ENCODE measurements at places on chromosomes 1 and 21. TPM values are rescaled to one million over a fixed set of nuclear protein-coding genes. Genes with fewer than 3 reads are reported as not detected.

CELA2A gene
- total RNA-seq, result not detected

C1QB gene
- not detected for total RNA-seq

DNA sequence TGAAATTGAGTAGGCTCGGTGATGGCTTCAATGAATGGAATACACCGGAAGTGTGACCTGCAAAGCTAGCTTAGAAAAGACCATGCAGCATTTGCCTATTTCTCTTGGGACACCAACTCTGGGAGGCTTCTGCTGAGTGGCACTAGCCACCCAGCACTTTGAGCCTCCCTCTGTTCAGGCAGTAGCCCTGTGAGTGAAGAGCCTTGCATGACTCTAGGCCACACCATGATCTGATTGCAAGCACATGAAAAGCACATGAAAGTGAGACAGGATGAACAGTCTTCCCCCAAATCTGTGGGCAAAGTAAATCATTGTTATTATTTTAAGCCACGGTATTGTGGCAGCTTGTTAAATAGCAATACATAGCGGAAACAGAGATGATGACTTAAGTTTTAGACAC, 2.8 kb downstream of the CD48 start:
- H3K27ac ChIP-seq, result no peak overlapping the region
- peaks cover 4% of the 10 kb centered on the region for H3K27me3 ChIP-seq
- DNase-seq, result no peak
- no peaks in the 10 kb centered on the region for H3K4me1 ChIP-seq
- no peak overlapping the region for H3K4me3 ChIP-seq

GRCh38 chr1:89629146-89629545, 3.8 kb upstream of the LRRC8C start:
- H3K4me3 ChIP-seq, result no peak overlapping the region
- H3K36me3 ChIP-seq, result no peaks in the 10 kb centered on the region
- H3K27ac ChIP-seq, result no peak overlapping the region
- H3K4me1 ChIP-seq, result peaks cover 6% of the 10 kb centered on the region
- no peak for DNase-seq

- H3K27me3 ChIP-seq, result no peaks in the 10 kb centered on the region
- no peak overlapping the region for H3K4me3 ChIP-seq
- peaks cover 33% of the 10 kb centered on the region for H3K36me3 ChIP-seq
- H3K27ac ChIP-seq, result no peak overlapping the region
- no peaks in the 10 kb centered on the region for H3K4me1 ChIP-seq
Observed at GRCh38 chr1:173742203-173742886, 27.6 kb downstream of the KLHL20 start.

MSH4 gene
- total RNA-seq, result 0.68 TPM

IL10 gene
- not detected for total RNA-seq

CELA2B gene
- total RNA-seq, result not detected

- no peaks in the 10 kb centered on the region for H3K27me3 ChIP-seq
- H3K27ac ChIP-seq, result no peak overlapping the region
- H3K4me3 ChIP-seq, result no peak overlapping the region
- H3K4me1 ChIP-seq, result peaks cover 5% of the 10 kb centered on the region
- no peak for DNase-seq
Observed at GRCh38 chr21:15210235-15210678, 145.5 kb upstream of the NRIP1 start.

HPCAL4 gene
- not detected for total RNA-seq

DNA sequence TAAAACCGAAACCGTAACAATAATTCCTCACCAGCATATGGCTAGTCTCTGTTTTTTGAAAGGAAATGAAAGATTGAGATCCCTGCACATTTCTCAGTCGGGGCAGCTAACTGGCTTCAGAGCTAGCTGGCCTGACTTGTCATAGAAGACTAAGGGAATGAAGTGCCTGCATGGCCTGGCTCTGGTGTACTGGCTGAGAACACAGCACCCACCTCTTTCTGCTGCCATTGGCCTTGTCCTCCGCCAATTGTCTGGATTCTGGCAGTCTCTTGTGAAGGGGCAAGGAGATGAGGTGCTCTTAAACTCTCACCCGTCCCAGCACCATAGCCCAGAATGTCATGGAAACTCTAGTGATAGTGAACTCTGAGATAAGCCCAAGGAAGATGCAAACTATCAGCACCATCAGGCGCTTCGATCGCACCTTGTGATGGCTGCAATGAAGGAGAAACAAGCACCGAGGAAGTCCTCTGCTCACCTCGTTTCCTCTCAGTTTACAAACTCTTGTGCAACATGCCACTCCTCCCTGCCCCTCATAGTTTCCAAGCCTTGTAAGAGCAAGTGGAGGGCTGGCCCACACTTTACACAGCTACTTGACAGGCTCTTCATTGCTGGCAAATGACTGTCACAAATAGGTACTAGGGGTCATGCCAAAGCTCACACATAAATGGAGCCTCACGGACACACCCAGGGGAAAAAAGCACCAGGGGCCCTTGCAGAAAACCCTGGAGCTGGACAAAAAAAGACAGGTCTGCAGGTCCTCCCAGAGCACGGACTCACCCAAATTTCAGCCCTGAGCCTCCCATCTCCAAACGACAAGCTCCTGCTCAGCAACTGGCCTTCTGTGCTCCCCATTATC, 16.4 kb downstream of the INPP5B start:
- no peak overlapping the region for H3K27ac ChIP-seq
- H3K27me3 ChIP-seq, result no peaks in the 10 kb centered on the region
- DNase-seq, result no peak
- H3K4me1 ChIP-seq, result peaks cover 32% of the 10 kb centered on the region
- peak overlapping the region; percentile 82 for H3K4me3 ChIP-seq

RNU1-2 gene
- total RNA-seq, result 2,859 TPM

DNA sequence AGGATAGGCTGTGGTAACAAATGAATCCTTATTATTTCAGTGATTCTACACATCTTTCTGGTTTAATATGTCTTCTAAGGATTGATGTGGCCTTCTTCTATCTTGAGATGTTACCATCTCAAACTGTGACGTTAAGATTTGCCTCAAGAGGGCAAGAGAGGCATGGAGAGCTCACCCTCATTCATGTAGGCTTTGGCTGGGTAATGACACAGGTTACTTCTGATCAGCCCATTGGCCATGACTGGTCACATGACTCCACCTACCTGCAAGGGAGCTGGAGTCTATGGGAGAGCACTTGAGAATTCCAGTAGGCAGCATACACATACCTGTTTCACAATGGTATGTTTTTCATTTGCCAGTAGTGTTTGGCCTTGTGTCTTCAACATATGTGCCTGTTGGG, 30.0 kb downstream of the CACHD1 start:
- H3K4me1 ChIP-seq, result peaks cover 21% of the 10 kb centered on the region
- H3K27me3 ChIP-seq, result peaks cover 5% of the 10 kb centered on the region
- no peak overlapping the region for H3K4me3 ChIP-seq

DNA sequence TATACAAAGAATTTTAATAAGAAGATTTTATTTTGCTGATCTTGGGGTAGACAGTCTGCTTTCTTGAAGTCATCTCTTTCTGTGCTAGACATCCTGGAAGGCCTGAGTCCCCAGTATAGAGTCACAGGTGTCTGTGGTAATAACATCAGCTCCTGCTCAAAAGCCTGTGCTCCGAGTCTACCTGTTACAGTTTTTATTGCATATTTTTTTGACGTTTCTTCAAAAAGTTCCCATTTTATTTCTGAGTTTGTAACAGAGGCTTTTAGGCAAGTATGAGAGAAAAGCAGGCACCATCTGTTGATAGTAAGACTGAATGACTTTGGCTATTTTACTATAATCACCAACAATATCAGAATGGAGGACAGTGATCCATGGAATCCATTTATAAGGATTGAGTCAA, 58.0 kb upstream of the WDR26 start:
- no peak overlapping the region for H3K27ac ChIP-seq
- DNase-seq, result no peak
- no peak overlapping the region for H3K4me3 ChIP-seq

- H3K27ac ChIP-seq, result no peak overlapping the region
- H3K4me3 ChIP-seq, result no peak overlapping the region
- no peaks in the 10 kb centered on the region for H3K27me3 ChIP-seq
- no peak for DNase-seq
Observed at GRCh38 chr1:227161470-227161869, 156.8 kb downstream of the CDC42BPA start.

TCEA3 gene
- 4.0 TPM for total RNA-seq

DNA sequence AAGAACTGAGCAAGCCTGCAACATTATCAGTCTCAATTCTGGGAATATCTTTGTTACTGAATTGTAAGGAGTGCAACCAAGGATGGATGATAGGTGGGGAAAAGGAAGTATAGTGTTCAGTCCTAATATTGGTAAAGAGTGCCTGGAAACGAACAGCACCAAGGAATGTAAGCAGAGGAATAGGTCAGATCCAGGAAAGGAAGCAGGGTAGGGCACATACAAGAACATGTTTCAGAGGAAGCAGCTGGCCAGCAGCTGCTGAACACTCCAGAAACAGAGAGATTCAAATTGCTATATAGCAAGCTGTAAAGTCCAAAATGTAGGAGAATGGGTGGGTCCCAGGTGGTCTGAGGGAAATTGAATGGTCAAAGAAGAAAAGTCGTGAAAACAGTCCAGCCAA, 37.9 kb downstream of the CRB1 start:
- H3K27me3 ChIP-seq, result no peaks in the 10 kb centered on the region
- no peak overlapping the region for H3K27ac ChIP-seq
- no peaks in the 10 kb centered on the region for H3K36me3 ChIP-seq
- peaks cover 3% of the 10 kb centered on the region for H3K4me1 ChIP-seq
- no peak overlapping the region for H3K4me3 ChIP-seq
- no peak for DNase-seq

DNA sequence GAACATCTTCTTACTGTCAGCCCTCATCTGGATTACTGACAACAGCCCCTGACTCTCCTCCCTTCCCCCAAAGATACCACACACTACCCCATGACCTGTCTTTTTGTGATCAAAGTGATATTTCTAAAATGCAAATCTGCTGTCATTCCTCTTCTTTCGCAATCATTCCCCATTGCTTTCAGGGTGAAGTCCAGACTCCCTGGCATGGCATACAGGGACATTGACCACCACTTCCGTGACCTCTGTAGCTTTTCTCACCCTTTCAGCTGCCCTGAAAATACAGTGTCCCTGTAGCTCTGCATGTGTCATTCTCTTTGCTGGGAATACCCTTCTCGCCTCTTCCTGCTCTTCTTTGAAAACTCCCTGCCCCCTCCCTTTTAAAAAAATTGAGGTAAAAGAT, 4.1 kb downstream of the SERINC2 start:
- H3K36me3 ChIP-seq, result no peaks in the 10 kb centered on the region
- no peak overlapping the region for H3K27ac ChIP-seq
- H3K4me1 ChIP-seq, result peaks cover 3% of the 10 kb centered on the region

GRCh38 chr1:41122851-41123518, 101.5 kb upstream of the SLFNL1 start:
- peaks cover 9% of the 10 kb centered on the region for H3K4me1 ChIP-seq
- no peaks in the 10 kb centered on the region for H3K27me3 ChIP-seq
- no peak for DNase-seq
- no peak overlapping the region for H3K4me3 ChIP-seq
- peaks cover 7% of the 10 kb centered on the region for H3K36me3 ChIP-seq

GRCh38 chr21:24826822-24827221, 780.5 kb downstream of the MRPL39 start:
- DNase-seq, result no peak
- H3K4me1 ChIP-seq, result no peaks in the 10 kb centered on the region
- no peaks in the 10 kb centered on the region for H3K27me3 ChIP-seq

EMC1 gene
- 52.2 TPM for total RNA-seq

- DNase-seq, result peak; percentile 96
- peaks cover 2% of the 10 kb centered on the region for H3K36me3 ChIP-seq
- peak within 1 kb of the TSS; percentile 88 for H3K4me3 ChIP-seq
- H3K27me3 ChIP-seq, result no peaks in the 10 kb centered on the region
- H3K27ac ChIP-seq, result peak within 1 kb of the TSS; percentile 96
Observed at GRCh38 chr1:999725-1000356, at the start of gene HES4. TSS of gene HES4 (minus strand) at chr1:1000097. CDS start at chr1:999973, 124 bp downstream.

DNA sequence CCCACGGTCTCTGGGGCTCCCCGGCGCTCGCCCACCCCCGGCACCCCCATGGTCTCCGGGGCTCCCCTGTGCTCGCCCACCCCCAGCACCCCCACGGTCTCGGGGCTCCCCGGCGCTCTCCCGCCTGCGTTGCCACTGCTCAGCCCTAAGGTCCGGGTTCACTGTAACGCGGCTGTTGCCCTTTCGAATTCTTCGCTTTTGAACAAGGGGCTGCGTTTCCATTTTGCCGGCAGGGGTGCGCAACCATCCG, 5.2 kb upstream of the FTCD start:
- H3K4me3 ChIP-seq, result no peak overlapping the region
- no peaks in the 10 kb centered on the region for H3K27me3 ChIP-seq
- no peak overlapping the region for H3K27ac ChIP-seq
- peaks cover 6% of the 10 kb centered on the region for H3K36me3 ChIP-seq
- peak; percentile 80 for DNase-seq

GRCh38 chr1:54547601-54548388, at the start of gene ACOT11:
TSS of gene ACOT11 (plus strand) at chr1:54548228. CDS start at chr1:54548310, 82 bp downstream.
- H3K4me3 ChIP-seq, result no peak within 1 kb of the TSS
- H3K4me1 ChIP-seq, result peaks cover 3% of the 10 kb centered on the region
- no peaks in the 10 kb centered on the region for H3K36me3 ChIP-seq
- H3K27me3 ChIP-seq, result peaks cover 2% of the 10 kb centered on the region

RNU1-3 gene
- total RNA-seq, result 2,650 TPM

DNA sequence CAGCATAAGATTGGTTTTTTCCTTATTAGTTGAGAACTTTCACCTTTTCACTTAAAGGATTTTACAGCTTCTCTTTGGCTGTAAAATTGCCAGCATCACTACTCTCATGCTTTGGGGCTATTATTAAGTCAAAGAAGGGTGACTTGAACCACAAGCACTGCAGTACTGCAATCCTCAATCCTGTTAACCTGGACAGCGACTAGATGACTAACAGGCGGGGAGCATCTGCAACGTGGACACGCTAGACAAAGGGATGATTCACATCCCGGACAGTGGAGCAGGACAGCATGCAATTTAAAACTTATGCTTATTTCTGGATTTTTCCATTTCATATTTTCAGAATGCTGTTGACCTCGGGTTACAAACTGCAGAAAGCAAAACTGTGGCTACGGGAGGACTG, 8.1 kb downstream of the ARV1 start:
- H3K4me3 ChIP-seq, result no peak overlapping the region
- no peak for DNase-seq
- H3K27ac ChIP-seq, result peak overlapping the region; percentile 11
- H3K4me1 ChIP-seq, result peaks cover 3% of the 10 kb centered on the region
- no peaks in the 10 kb centered on the region for H3K27me3 ChIP-seq

- H3K4me3 ChIP-seq, result no peak overlapping the region
- no peaks in the 10 kb centered on the region for H3K4me1 ChIP-seq
- DNase-seq, result no peak
- H3K36me3 ChIP-seq, result no peaks in the 10 kb centered on the region
Observed at GRCh38 chr1:64323882-64324281, 120.5 kb downstream of the UBE2U start.

GRCh38 chr21:34900376-34900775, 148.7 kb downstream of the RUNX1 start:
- H3K4me1 ChIP-seq, result no peaks in the 10 kb centered on the region
- DNase-seq, result no peak
- H3K4me3 ChIP-seq, result no peak overlapping the region
- no peak overlapping the region for H3K27ac ChIP-seq
- peaks cover 4% of the 10 kb centered on the region for H3K27me3 ChIP-seq

DNA sequence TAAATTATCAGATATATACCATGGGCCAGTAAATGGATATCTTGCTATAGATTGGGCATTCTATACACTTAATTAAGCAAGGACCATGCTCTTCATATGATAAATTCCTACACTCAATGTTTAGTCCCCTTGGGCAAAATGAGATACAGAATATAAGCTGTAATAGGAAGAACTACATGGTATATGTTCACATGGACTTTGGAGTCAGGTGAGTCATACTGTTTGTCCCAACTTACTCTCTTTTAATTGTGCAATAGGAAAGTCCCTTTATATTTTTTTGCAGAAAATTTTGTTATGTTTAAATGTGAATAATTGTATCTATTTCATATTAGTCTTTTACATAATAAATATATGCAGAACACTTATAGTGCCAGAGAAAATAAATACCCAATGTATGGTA, 820.2 kb upstream of the ADAMTS5 start:
- no peak overlapping the region for H3K4me3 ChIP-seq
- no peaks in the 10 kb centered on the region for H3K36me3 ChIP-seq
- H3K27ac ChIP-seq, result no peak overlapping the region
- DNase-seq, result no peak
- H3K27me3 ChIP-seq, result no peaks in the 10 kb centered on the region
- no peaks in the 10 kb centered on the region for H3K4me1 ChIP-seq
